ENCODE measurements at places on chromosomes 4 and X.

DNA sequence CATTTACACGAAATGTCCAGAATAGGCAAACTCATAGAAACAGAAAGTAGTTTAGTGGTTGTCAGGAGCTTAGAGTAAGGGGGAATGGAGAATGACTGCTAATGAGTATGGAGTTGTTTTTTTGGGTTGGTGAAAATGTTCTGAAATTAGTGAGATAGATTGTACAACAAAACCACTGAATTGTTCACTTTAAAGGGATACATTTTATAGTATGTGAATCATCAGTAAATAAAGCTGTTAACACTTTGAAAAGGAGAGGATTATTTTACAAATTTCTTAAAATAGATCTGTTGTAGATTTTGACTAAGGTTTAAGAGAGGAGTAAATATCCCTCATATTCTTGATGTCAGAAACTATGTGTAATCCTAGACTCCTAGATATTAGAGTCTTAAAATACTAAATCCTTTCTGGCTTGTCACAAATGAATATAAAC lies 82.7 kb downstream of the RAPGEF2 start:
- DNase-seq: peak; percentile 9

GRCh38 chr4:951594-952468 lies 19.6 kb downstream of the TMEM175 start:
- no peak for DNase-seq

DNA sequence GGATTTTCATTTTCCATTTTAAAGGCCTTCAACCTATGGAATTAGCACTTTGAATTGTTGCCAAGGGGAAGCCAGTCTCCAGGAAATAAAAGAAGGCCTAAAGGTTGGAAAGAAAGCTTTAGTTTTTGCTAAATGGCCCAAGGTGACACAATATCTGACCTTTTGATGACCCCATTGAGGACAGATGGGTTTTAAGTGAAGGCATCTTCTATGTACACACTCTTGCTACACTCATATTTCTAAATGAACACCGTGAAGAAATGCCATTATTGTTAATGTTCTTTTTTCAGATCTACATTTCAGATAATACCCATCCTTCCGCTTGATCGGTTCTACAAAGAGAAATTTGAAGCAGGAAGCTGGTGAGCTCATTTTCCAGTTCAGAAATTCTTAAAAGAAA lies 162.8 kb upstream of the POU3F4 start:
- no peak for DNase-seq

DNA sequence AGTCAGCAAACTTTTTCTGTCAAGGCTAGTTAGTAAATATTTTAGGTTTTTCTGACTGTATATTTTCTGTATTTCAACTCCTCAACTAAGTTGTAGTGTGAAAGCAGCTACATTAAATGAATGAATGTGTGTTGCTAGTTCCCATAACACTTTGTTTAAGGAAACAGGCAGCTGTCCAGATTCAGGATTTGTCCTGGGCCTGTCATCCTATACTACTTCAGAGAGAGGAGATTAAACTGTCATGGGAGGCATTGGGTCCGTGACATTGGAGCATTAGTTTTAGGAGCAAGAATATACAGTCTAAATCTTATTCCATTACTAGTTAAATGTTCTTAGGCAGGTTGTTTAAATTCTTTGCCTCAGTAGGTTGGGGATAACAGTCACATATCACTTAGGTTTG lies 516.0 kb downstream of the CCSER1 start:
- DNase-seq: no peak

GRCh38 chrX:48278958-48279357 lies 23.8 kb downstream of the SSX1 start:
- DNase-seq: peak; percentile 4

- no peak for DNase-seq
Measured at GRCh38 chr4:41747230-41748055, 1.1 kb downstream of the PHOX2B start.

DNA sequence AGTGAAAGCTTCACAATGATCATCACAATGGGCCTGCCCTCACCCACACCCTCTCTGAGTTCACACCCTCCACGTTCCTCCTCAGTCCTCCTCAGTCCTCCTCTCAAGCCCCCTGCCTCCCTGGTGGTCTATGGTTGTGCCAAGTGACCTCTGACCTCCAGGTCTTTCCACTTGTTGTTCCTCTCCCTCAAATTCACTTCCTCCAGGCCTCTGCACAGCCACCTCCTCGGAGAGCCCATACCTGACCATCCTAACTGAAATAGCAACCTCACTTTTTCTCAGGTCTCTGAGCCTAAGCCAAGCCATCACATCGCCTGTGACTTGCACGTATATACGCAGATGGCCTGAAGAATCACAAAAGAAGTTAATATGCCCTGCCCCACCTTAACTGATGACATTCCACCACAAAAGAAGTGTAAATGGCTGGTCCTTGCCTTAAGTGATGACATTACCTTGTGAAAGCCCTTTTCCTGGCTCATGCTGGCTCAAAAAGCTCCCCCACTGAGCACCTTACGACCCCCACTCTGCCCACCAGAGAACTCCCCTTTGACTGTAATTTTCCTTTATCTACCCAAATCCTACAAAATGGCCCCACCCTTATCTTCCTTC lies 293.4 kb upstream of the TENM3 start:
- DNase-seq: no peak

- peak; percentile 24 for DNase-seq
Measured at GRCh38 chr4:148376151-148376550, 66.1 kb downstream of the NR3C2 start.

DNA sequence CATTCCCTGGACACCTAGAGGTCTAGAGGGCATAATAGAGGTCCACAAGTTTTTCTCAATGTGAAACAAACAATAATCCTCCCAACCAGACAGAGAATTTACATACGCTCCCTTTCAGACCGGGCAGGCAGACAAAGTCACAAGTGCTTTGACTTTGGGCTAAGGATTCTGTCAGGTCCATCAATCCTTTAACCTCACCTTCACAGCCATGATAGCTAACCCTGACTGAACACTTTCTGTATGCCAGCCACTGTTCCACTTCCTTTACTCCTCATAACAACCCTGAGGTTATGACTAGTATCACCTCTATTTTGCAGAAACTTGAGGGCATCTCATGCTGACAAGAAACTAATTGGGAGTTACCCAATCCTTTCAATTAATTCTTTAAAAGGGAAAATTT lies 118.8 kb upstream of the AFF2 start:
- no peak for DNase-seq

- DNase-seq: no peak
Measured at GRCh38 chr4:148305751-148306150, 136.5 kb downstream of the NR3C2 start.

GRCh38 chr4:23909671-23910070 lies 19.8 kb upstream of the PPARGC1A start:
- DNase-seq: no peak

DNA sequence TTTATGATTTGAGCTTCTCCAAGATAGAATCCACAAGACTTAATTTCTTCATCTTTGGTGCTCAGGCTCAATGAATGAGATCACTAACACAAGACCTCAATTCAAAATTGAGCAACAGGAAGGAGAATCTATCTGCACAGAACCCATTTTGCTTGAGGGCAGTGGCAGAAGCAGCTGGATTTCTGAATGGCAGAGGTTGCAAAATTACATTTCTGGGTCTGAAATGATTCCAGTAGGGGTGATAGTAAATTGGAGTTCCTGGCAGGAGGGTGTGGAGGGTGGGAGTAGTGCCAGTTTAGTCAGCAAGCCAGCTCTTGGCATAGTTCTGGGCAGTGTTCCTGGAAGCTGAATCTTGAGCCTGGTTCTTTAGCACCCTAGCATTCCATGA lies 281.1 kb downstream of the SLC7A11 start:
- no peak for DNase-seq

GRCh38 chr4:2485956-2486355 lies 17.1 kb downstream of the RNF4 start:
- DNase-seq: no peak

DNA sequence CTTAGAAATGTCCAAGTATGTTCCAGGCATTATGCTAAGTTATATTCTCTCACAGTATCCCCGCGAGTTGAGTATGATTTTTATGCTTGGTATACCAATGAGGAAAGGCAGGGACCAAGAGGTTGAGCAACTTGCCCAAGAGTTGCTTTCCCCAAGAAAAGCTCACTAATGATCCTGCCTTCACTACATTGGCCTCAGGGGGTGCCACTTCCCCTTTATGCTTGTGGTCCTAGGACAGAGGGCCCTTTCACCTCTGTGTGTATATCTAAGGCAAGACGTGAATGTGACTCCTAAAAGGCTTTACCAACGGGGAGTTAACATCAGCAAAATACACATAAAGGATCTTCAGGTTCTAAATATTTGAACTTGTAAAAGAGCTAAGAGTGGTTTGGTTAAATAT lies 164.4 kb upstream of the CPEB2 start:
- DNase-seq: no peak

GRCh38 chr4:109072595-109072994 lies 229.9 kb downstream of the COL25A1 start:
- peak; percentile 94 for DNase-seq
